NCI-H2107 (cell line): ENCODE measurements at places on chromosomes 11 and 22.

GRCh38 chr11:13834463-13834862 lies 128.1 kb upstream of the SPON1 start:
- no peak for DNase-seq

GRCh38 chr11:69580529-69580928 lies 60.4 kb upstream of the CCND1 start:
- DNase-seq, result no peak

- DNase-seq, result no peak
These were observed 53.6 kb upstream of the GRM5 start for GRCh38 chr11:89119426-89119825.

- DNase-seq, result no peak
These were observed 56.3 kb upstream of the TNRC6B start for GRCh38 chr22:40121461-40121860.

- DNase-seq, result no peak
These were observed 159.9 kb upstream of the GRK3 start for GRCh38 chr22:25404556-25404927.

GRCh38 chr11:123742031-123742723 lies 717 bp upstream of the ZNF202 start:
- DNase-seq, result no peak

DNA sequence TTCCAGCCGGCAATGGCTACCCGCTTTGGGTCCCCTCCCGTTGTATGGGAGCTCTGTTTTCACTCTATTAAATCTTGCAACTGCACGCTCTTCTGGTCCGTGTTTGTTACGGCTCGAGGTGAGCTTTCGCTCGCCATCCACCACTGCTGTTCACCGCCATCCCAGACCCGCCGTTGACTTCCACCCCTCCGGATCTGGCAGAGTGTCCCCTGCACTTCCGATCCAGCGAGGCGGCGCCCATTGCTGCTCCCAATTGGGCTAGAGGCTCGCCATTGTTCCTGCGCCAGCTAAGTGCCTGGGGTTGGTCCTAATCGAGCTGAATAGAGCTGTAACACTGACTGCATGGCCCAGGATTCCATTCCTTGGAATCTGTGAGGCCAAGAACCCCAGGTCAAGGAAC lies 359.9 kb downstream of the CTTN start:
- no peak for DNase-seq

GRCh38 chr11:103862802-103863174 lies 173.7 kb upstream of the DDI1 start:
- no peak for DNase-seq

DNA sequence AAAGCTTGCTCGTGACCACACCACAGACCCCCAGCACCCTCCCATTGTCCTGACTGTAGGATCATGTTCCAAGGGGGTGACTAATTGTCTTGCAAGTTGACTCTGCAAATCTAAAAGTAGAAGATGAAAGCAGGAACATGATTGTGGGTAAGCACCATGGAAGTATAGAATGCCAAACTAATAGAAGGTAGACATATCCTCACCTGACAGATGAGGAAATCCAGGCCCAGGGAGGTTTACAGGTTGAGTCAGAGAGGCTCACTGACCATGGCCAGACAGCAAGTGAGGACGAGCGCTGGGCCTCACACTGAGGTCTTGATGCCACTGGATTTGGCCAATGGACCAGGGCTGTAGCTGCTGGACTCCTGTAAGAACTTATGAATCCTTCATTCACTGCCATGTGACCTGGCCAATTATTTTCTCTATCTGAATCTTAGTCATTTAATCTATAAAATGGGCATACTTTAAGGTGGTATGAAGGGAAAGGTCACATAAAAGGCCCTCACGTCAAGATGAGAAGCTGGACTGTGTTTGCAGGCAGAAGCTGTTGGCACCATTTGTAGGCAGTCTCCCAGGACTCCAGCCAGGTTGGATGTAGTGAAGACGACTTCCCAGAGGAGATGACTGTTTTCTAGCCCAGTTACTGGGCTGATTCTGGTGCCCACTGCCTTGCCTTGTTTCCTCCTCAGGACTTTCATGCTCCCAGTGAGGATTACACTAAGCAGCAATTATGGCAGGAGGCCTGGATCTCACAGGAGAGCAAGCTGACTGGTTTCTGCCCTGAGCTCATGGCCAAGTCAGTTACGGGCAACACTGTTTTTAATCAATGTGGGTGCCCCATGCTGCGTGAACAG lies 54.6 kb downstream of the GAB4 start:
- DNase-seq, result no peak

DNA sequence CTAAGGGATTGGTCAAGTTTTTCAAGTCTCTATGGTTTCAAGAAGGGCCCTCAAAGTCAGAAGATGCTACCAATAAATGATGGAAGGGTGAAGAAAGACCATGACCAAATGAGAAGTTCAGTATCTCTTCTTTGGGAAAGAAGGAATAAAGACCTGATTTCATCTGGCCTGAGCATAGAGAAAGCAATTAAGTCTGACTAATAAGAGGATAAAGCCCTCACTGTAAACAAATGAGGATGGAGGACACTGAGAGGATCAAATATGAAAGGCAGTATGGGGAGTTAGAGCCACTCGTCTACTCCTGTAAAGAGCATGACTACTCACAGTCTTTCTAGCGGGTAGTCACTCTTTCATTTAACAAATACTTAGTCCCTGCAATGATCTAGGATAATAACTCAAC lies 44.6 kb downstream of the FAM168A start:
- no peak for DNase-seq

DNA sequence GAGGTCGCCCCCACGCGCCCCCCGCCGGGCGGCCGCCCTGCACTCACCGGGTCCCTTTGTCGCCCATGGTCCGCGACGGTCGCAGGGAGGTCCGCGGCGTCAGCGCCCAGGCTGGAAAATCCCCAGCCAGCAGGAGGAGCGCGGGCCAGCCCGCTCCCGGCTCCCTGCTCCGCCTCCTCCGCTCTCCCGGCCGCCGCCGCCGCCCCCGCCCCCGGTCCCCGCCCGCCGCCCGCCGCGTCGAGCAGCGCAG lies at the start of gene ARRB1:
Gene ARRB1, minus strand, starts transcription at position 121 of the 250 bp plus-strand sequence. Its CDS starts 54 bp downstream, at position 67.
- no peak for DNase-seq
